ENCODE measurements at places on chromosomes 1 and 21. TPM values are rescaled to one million over a fixed set of nuclear protein-coding genes. Genes with fewer than 3 reads are reported as not detected.
A peak's percentile ranks its signal among the peaks of the same experiment; 100 is the strongest.

DNA sequence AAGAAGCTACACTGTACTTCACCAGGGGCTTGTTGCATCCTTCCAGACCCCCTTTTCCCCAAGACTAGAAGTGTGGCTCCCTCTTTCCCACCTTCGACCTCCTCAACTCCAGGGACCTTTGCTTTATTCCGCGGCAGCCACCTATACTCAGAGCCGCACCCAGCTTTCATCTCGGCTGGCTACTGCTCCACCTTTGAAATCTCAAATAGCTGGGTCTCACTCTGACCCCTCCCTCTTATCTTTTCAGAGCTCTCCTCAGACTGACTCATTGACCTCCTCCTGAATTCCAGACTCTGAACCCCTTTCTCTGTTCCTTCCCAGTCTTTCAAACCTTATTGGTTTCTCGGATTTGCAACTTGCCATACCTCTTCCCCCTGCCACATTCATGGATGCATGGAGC is 144.7 kb upstream of the JUN start:
- no peak for DNase-seq

DNA sequence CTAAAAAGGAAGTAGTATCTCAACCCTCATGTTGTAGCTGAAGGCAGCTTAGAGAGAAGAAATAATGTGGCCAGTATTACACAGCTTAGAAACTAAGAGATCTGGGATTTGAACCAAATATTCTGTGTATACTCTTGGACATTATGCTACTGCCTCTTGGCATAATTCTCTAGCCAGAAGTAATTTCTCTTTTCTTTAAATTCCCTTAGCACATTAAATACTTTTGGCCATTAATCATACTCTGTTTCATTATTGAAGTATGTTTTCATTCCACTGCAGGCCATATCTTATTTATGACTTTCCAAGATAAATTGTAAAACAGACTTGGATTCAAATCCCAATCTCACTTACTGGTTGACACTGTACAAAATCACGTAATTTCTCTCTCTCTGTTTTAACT is 181.3 kb upstream of the SPAG17 start:
- no peak for DNase-seq

GRCh38 chr1:204344665-204345355 is 14.9 kb downstream of the PLEKHA6 start:
- DNase-seq, result peak; percentile 77

GRCh38 chr1:94746635-94747525 is 73.3 kb upstream of the SLC44A3 start:
- DNase-seq, result no peak

DNA sequence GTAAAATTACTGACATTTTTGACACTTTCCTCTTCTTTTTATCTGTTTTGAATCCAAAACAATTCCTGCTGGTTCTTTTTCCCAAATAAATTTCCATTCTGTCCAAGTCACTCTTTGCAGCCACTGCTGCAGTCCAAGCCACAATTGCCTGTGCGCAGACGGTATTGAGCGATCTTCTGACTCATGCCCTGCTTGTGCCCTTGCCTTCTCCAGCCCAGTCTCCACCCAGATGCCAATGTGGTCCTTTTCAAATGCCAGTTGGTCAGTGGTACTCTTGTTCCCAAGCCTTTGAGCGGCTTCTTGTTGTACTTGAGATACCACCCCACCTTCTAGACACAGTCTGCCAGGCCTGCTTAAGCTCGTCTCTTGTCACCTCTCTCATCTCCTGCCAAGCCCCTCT is 78.9 kb downstream of the CAMTA1 start:
- DNase-seq, result no peak

DNA sequence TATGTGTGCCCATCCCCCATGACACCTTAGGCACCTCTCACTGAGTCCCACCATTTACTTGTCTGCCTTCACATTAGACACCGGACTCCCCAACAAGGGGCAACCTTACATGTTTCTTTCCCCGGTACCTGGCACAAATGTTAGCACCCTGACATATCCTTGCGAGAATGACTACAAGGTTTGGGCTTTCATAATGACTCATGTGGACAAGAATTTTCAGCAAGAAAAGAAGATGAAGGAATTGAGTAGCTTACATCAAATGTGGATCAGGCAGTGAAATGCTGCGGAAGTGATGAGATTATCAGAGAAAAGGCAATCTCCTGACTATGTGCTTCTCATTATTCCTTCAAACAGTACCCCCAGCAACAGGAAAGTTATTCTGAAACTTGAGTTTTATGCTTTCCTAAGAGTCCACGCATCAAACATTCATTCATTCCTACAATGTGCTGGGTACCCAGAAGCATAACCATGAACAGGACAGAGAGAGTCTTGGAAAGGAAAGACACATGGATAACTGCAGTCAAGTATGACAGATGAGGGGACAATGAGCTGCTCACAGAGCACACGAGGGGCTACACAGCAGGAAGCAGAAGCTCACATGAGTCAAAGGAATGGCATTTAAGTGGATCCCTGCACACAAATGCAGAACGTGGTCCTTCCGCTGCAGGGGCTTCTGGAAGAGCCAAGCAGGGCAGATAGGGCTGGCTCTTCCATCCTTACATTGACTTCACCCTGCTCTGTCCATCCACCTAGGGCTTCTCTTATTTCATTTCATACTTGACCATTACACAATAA is 112.1 kb downstream of the PCNX2 start:
- no peak for DNase-seq

DNA sequence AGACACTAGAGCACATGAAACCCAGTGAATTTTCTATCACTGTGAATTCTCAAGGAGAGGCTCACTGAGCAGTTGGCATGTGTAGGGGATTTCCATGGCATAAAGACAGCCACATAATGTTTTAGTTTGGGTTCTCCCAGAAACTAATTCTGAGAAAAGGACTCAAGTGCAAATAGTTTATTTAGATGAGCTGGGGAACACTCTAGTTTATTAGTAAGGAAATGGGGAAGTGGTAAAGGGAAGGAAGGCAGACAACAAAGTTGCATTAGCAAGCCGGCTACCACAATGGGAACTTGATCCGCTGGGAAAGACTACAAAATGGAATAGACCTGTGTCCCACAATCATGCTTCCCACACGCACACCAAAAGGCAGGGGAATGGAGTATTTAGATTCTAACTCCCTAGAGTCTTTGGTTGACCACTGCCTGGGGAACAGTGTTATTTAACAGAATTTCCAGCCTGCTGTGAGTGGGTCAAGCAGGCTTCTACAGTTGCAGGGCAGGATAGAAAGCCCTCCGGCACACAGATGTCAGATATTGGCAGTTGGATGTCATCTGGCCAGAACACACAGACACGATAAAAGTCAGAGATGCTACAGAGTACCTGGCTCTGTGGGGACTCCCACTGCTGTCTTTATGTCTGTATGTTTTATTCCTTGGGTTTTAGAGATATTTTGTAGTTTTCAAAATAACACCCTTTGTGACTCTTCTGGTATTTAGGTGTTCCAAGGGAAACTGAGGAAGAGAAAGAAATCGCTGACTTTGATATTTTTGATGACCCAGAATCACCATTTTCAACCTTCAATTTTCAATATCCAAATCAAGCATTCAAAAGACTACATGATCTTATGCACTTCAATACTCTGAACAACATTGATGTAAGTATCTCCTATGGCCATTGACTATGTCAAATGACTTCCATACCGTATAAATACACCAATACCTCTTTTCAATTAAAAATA is 150.1 kb downstream of the PLA2G4A start:
- no peak for DNase-seq

DNA sequence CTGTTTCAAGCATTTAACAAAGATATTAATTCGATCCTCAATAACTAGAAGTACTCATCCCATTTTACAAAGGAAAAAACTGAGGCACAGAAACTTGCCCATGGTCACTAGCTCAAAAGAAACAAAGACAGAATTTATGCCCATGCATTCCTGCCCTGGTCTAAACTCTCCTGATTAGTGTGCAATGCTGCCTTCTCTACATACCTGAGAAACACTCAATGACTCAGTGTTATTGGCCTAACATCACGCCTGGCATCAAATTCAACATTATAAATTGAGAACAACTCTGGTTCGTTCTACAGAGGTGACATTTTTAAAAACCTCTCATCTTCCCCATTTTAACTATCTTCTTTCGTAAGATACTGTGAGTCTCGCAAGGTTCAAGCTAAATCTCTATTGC is 5.2 kb downstream of the APP start:
- no peak for DNase-seq

DNA sequence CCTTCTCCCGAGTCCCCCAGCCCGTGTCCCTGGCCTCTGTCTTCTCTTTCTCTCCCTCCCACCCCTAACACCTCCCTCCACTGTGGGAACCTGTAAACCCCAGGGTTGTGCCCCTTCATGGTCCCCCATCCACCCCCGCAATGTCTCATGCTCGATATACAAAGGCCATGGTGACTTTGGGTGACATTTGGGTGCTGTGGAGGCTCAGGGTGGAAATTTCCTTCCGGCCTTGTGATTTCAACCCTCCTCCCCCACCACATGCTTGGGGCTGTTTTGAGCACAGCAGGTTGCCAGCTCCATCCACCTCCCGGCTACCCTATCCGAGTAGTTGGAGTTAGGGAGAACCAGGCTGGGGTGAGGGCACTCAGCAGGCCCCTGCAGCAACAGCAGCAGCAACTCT is 25.7 kb upstream of the VPS13D start:
- DNase-seq, result no peak

- no peak for DNase-seq
These were observed 6.3 kb downstream of the PARP1 start for GRCh38 chr1:226401355-226402303.

GRCh38 chr1:14350197-14350596 is 248.3 kb upstream of the KAZN start:
- peak; percentile 71 for DNase-seq

DNA sequence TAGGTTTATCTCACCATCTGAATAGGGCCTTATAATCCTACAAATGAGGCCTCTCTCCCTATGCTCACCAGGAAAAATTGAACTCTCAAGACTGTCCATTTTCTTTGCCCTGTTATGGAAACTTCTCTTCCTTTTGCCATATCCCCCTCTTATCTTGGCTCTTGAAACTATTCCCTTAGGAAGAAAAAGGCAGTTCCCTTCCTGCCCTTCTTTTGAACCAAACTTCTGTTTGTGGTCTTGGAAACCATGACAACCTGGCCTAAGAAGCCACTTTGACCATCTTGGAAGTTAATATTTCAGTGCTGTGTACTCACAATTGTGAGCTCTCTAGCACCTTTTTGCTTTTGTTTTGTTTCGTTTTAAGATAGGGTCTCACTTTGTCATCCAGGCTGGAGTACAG is 40.0 kb downstream of the ATP2B4 start:
- no peak for DNase-seq

DNA sequence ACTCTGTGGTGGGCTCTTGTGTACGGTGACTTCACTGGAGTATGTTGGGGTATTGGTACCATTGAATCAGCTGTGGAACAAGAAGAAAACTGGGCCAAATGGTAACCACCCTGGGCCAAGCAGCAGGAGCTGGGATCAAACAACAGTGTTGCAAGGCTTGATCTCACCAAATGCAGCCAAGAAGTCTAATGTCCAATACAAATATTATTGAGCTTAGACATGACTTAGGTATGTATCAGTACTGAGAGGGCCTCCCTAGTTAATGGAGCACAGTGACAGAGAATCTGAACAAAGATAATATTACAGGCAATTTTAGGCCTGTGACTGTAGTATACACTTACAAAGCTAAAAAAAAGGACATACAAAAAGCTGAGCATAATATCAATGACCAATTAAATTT is 604.8 kb downstream of the PLA2G4A start:
- no peak for DNase-seq

GRCh38 chr1:245695211-245695610 is 540.4 kb downstream of the KIF26B start:
- no peak for DNase-seq

GRCh38 chr1:201009962-201010645 is 13.4 kb downstream of the KIF21B start:
- DNase-seq, result no peak

DNA sequence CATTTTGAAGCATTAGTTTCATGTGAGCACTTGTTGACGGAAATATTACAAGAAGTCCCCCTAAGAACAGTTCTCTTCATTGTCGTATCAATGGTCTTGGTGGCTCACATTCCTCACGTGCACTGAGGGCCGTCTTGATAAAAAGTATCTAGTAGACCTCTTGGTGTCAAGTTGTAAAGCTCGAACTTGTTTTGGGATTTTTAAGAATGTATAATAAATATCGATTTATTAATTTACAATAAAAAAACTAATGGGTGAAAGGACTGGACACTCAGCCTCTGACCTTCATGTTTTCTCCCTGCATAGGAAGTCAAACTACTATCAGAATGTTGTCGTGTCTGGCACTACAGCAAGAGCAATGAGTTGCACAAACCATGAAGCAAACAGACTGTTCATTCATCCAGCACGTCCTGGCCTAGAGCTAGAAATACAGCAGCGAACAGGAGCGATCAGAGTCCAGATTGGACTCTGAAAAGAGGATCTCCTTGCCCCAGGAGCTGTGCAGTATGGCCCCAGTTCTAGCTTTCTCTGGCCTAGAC is 319.2 kb downstream of the SMYD3 start:
- DNase-seq, result no peak

- no peak for DNase-seq
These were observed 286.3 kb upstream of the C1orf105 start for GRCh38 chr1:172134087-172134731.

DNA sequence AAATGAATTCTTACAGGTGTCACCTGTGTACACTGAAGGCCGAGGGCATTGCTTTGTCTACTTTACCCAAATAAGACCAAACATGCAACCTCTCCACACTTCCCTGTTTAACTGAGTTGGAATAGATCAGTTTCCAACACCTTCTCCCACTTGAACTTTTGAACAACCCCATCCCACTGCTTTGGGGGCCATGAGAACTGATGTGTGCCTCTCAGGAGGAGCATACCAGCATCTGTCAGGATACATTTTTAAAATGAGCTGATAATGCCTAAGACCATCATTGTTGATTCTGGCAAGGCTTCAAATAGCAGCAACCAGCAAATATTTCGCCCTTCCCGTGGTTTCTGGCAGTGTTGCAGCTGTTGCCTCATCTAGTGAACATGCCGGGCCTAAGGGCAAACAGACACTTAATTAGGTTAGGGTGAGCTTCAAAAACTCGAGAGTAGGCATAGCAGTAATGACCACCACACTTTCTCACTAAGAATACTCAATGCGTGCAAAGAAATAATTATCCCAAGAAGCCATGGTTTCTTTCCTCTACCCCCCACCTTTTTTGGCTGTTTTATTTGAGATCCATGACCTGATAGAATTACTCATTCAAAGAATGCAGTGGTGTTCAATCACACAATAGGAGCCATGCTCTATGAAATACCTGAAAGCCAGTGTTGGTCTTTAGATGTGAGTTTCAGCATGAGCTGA is 63.7 kb downstream of the MAP10 start:
- DNase-seq, result no peak

TNNI3K gene
- 4.6 TPM for total RNA-seq

AQP10 gene
- not detected for total RNA-seq

TNFAIP8L2 gene
- total RNA-seq, result 6.1 TPM

RPTN gene
- not detected for total RNA-seq

GPR37L1 gene
- 0.36 TPM for total RNA-seq

PGLYRP3 gene
- total RNA-seq, result not detected

HSF2BP gene
- total RNA-seq, result 0.36 TPM

NPL gene
- total RNA-seq, result 9.7 TPM

LCE3E gene
- not detected for total RNA-seq

PLA2G5 gene
- 18.6 TPM for total RNA-seq
